Stimulated activated CD4-positive, alpha-beta T cell treated with anti-CD3 and anti-CD28 coated beads, Interleukin-1b, Interleukin-23, amount 100 ng/mL, for 48 hours (primary cell): ENCODE measurements at places on chromosomes 11 and 22.

DNA sequence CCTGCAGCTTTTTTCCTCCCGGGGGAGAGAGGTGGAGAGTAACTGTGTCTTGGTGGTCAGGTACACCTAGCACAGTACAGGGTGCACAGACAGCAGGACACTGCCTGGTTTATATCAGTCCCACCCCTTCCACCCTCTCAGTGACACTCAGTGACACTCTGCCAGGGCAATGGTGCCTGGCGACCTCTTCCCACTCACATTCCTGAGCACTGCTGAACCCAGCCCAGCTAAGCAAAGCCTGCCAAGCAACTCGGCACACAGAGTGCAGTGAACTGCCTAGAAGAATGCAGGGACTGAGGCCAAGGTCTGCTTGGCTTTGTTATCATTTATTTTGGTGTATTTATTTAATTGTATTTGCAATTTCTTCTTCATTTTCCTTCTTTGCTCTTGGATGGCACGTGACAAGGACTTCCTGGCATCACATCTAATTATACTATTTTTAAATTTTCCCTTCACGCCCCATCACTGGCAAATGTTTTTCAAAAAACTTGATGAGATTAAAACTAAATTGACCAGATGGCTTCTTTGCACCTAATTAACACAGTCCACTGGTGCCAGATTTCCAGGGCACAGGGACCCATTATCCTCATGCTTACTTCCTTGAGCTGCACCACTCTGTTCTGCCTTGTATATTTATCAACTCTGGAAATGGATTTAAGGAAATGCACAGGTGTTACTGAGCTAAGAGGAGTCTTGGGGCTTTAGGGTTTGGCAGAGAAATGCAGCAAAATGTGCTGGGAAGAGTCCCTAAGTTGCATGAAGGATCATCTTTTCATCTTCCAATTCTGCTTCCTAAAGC is 205.6 kb downstream of the ADAMTS15 start:
- DNase-seq: no peak

DNA sequence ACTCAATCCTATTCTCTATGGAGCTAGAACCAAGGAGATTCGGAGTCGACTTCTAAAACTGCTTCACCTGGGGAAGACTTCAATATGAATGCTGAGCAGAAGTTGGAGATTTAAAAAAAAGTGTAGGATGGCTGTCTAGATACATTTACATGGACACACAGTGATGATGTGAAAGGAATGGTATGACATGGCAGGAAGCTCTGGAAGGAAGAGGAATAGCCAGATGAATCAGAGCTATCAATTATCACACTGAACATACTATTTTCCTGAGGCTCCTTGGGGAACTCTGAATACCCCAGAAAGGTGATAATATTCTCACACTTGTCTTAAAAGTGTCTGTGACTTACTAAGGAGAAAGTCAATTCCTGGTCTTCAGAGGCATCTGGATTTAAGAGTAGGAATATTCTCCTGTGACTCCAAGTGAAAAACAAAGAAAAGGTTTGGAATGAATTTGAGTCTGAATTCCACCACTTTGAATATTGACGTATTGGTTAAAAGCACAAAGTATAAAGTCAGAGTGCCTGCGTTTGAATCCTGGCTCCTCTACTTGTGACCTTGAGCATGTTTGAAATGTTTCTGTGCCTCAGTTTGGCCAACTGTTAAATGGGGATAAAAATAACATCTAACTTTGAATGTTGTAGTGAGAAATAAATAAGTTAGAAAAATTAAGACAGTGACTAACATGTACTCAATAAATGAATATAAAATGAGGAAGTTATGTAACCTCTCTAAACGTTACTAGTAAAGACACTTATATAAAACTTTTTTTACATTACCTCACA is 1.3 kb downstream of the OR52D1 start:
- DNase-seq: no peak

- no peak for DNase-seq
Measured at GRCh38 chr22:36413022-36413775, 25.4 kb upstream of the MYH9 start.

DNA sequence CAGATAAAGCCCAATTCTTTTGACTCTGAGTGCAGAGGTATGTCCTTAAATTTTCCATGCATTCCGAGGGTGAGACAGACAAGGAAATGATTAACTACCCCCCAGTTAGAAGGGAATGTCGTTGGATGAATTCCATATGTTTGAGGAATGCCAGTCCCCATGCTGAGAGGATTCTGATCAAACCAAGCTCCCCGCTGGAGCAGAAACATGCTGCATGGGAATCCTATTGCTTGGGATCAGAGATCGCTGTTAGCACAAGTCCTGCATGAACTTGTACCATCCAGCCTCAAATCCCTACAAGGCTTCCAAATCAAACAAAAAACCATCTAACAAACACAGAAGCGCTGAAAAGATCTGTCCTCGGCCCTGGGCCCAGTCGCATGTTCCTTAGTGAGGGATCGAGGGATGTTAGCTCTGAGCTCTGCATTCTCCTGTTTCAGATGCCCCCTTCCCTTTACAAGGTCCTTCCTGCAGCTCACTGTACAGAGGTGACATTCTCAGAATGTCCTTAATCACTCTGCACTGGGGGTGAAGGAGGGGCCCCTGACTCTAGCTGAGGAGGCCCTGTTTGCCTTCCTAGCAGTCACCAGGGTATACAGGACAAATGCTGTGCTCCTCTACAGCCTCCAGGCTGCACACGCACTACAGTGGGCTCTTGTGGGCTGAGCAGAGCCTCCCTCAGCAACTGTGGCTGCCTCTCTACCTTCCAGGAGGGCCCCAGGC is 353.4 kb downstream of the TENM4 start:
- no peak for DNase-seq

DNA sequence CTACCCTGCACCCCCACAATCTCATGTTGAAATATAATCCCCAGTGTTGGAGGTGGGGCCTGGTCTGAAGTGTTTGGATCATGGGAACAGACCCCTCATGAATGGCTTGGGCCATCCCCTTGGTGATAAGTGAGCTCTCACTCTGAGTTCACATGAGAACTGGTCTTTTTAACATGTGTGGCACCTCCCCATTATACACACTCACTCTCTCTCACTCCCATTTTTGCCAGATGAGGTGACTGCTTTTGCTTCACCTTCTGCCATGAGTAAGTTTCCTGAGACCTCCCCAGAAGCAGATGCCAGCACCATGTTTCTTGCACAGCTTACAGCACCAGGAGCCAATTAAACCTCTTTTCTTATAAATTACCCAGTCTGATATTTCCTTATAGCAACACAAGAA is 32.1 kb upstream of the DRD2 start:
- DNase-seq: no peak

DNA sequence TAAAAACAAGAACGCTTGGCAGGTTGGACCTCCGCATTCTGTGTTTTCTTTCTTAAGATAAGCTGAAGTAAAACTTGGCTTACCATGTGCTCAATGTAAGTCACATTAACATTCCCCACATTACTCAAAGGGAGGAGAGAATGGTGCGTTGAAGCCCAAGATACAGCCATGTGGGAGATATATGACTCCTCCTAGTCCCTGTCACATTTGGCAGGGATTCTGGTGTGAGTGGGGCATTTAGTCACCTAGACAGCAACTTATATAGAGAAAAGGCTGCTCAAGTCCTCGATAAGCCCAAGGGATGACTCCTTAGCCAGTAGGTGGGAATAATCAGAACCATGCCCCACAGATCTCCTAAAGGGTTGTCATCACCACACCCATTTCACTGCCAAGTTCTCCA is 4.6 kb downstream of the PRSS23 start:
- no peak for DNase-seq

DNA sequence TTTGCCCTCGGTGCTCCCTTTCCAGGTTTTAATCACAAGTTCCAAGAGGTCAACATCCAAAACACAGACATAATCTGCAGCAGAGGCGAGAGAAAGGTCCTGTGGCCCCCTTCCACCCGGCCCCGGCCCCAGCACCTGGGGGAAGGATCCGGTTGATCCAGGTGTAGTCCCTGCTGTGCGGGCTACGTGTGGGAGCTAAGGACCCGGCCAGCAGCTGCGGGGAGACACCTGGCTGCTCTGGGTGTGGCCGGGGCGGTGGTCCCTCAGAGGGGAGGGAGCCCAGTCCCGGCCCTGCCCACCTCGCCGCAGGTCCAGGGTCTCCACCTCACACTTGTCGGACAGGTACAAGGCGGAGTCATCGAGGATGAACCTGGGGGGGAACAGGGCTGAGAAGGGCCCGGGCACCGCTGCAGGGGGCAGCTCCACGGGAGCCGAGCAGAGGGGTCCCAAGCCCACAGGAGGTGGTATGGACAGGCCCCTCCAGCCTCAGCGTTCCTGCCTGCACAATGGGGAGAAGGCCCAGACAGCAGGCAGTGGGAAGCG is 13.6 kb downstream of the ATG2A start:
- DNase-seq: no peak

GRCh38 chr22:19852177-19852781 is 2.4 kb downstream of the GNB1L start:
- DNase-seq: no peak

GRCh38 chr11:86506235-86506634 is 131.5 kb downstream of the CCDC81 start:
- no peak for DNase-seq

DNA sequence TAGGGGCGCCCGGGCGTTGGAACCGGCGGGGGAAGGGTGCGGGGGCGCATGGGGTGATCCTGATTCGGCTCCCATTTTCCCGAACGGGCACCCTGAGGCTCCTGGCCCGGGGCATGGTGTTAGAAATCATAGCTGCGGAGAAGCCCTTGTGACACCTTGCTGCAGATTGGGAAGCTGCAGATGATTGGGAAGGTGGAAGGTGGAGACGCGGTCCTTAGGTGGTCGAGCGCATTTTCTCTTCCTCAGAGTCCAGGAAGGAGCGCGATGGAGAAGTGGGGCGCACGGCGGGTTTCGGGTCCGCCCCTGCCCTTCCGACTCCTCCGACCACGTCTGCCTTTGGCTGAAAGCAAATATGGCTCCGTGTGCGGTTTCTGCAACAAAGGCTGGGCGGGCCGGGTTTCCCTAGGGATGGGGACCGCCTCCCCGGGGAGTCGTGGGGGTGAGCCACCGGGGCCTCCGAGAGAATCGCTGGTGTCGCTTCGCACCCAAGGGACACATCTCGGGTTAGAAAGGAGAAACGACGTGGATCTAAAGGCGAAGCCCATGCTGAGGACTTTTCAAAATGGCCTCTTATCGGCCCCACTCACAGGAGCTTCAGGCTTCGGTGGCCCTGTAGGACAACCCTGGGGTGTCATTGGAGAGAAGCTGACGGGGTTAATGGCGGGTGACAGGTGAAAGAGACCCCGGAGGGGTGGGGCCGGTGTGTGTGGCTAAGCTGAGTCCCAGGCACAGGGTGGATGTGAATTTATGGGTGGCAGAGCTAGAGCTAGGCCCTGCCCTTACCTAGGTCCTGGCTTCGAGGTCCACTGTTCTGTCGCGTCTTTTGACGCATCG is 707 bp upstream of the FTH1 start:
- DNase-seq: peak; percentile 39

- DNase-seq: no peak
Measured at GRCh38 chr11:133953999-133954398, 2.8 kb downstream of the IGSF9B start.

DNA sequence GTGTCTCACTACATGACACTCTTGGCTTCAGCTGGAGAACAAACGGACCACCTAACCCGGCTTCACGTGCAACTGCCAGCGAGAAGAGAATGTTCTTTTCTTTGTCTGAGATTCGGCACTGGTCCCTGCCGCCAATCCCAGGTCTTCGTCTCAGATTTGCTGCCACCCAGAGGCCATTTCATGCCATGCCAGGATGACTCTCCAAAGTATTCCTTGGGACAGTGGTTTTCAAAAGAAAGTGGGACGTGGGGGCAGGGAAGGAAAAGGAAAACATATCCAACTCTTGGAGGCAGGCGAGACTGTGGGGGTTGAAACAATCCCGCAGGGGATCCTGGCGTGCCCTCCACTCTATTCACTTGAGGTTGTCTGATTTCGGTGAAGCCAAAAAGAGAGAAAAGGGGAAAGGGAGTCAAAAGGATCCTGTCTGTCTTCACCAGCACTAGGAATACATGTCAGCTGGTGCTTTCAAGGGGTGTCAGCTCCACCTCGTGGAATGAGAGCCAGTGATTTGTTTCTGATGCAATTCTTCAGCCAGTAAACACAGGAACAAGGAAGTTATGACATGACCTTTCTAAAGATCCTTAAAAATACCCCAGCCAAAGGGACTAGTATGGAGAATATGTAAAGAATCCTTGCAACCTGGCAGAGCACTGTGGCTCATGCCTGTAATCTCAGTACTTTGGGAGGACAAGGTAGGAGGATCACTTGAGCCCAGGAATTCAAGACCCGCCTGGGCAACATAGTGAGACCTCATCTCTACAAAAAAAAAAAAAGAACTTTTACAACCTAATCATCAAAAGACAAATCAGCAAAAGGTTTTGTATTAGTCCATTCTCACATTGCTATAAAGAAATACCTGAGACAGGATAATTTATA is 41.0 kb upstream of the APLNR start:
- peak; percentile 35 for DNase-seq

GRCh38 chr22:29578462-29579200 is 2.3 kb downstream of the NIPSNAP1 start:
- DNase-seq: no peak

- no peak for DNase-seq
Measured at GRCh38 chr11:124717786-124718651, 21.7 kb upstream of the NRGN start.

DNA sequence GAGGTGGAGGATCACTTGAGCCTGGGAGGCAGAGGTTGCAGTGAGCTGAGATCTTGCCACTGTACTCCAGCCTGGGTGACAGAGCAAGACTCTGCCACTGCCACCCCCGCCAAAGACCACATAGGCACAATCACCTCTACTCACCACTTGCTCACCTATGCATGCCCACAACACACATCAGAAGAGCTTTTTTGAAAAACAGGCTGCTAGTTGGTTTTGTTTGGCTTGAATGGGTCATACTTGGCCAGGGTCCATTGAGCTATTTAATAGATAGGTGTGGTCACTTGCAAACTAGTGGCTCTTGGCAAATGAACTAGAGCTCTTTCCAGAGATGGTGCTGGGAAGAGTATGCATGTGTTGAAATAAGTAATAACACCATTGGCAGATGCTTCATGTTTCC is 80.1 kb downstream of the EMSY start:
- no peak for DNase-seq

GRCh38 chr22:23524226-23524625 is 55.9 kb downstream of the IGLL1 start:
- no peak for DNase-seq

DNA sequence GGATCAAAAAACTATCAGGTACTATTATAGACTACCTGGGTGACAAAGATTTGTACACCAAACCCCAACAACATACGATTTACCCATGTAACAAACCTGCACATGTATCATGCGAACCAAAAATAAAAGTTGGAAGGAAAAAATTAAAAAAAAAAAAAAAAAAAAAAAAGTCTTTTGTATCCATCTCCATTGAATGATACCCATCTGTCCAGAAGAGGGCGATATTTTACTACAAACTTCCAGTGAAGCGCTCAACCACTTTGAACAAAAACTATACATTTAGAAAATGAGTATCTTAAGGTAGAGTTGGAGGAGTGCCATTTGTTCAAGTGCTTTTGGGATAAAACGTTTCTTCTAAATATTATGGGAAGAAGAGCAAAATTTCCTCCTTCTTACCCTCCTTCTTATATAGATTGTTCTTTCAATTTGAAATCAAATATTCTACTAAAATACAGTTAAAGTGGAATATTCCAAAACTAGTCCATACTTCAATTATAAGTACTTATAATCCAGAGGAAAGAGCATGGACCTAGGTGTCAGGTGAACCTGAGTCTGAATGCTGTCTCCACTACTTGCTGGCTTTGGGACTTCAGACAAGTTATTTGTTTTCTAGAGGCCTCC is 23.3 kb downstream of the ARL14EP start:
- no peak for DNase-seq
